Fibroblast of skin of left biceps (primary cell): ENCODE measurements at places on chromosomes 2 and 18.

GRCh38 chr2:69456950-69457445 lies 19.8 kb upstream of the NFU1 start:
- DNase-seq = no peak

- no peak for DNase-seq
Measured at GRCh38 chr18:8601277-8602032, 7.8 kb upstream of the RAB12 start.

DNA sequence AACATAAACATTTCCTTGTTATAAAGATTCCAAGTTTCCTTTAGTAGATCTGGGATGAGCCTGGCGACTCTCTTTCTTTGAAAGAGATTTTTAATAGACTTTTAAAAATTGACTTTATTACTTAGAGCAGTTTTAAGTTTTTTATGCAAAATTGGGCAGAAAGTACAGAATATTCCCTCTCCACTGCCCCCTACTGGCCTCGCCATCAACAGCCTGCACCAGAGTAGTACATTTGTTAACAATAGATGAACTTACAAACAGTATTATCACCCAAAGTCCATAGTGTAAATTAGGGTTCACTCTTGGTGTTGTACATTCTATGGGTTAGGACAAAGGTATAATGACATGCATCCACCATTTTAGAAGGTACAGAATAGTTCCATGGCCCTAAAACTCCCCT lies 3.9 kb downstream of the MAP3K19 start:
- DNase-seq = no peak

GRCh38 chr2:168660870-168661862 lies 141.3 kb upstream of the NOSTRIN start:
- no peak for DNase-seq

- DNase-seq = peak; percentile 93
Measured at GRCh38 chr18:45566025-45566740, 49.1 kb upstream of the SLC14A2 start.

DNA sequence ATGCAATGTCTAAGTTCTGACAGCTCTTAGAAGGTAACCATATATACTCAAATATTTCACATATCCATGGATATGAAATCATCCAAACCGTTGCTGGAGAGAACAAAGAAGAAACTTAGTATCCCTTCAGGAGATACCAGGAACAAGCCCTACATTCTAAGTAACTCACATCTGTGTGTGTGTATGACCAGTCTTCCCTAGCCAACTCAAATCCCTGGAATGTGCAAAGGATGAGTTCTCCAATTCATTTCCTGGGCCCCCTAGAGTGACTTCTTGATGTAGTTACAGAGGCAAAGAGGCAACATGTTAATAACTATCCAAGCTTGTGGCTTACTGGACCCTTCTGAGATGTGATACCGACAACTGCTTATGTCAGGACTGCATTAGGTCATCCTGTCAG lies 20.1 kb downstream of the TPGS2 start:
- DNase-seq = peak; percentile 80

DNA sequence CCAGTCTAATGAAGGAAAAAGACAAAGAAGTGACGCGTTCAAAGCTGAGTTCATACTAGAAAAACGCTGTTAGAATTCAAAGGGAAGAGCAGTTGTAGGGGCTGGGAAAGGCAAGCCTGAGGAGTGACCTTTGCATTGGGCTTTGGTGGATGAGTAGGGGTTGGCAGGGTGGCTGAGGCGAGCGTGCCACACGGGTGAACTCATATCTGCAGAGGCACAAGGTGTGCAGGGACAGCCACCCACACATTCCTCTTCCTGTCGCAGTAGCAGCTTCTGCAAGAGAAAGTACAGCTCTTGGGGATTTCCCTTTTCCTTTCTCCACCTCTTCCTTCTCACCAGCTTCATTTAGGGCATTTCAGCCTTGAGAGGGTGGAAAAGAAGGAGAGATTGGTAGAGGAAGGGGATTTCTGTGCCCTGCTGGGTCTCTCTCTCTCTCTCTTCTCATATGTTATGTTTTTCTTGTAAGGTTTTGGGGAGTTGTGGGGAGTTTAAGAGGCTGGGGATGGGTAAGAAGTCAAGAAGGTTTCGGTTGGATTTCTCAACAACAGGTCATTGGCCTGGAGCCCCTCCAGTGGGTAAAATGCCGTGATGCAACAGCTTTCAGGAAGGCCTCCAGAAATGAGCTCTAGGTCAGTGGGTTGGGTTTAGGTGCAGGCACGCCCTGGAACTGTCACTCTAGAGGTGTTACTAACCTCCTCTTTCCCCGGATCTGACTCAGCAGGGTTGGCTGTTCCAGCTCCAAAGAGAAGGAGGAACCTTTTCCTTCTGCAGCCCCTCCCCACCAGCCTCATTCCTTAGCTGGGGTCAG lies 40.1 kb downstream of the ODC1 start:
- no peak for DNase-seq

DNA sequence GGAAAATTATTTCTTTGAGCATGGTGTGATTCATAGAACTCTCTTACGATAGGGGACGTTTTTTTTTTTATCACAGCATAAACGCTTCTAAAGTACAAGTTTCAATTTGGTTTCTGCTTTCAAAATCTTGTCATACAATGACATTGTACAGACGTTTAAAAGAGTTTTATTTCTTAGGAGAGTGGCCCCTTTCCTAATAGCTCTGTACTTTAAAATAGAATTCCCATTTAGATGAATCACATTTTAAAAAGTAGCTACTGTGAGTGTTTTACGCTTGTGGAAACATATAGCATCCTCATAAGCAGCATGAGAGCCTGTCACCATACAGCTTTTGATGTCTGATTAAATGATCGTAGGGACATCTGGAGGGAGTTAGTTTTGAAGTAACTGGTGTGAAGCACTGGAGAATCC lies 510.9 kb downstream of the PARD3B start:
- DNase-seq = peak; percentile 19

- DNase-seq = no peak
Measured at GRCh38 chr2:30385327-30385726, 61.7 kb upstream of the LCLAT1 start.

GRCh38 chr2:16260041-16260830 lies 319.9 kb downstream of the MYCN start:
- DNase-seq = no peak

DNA sequence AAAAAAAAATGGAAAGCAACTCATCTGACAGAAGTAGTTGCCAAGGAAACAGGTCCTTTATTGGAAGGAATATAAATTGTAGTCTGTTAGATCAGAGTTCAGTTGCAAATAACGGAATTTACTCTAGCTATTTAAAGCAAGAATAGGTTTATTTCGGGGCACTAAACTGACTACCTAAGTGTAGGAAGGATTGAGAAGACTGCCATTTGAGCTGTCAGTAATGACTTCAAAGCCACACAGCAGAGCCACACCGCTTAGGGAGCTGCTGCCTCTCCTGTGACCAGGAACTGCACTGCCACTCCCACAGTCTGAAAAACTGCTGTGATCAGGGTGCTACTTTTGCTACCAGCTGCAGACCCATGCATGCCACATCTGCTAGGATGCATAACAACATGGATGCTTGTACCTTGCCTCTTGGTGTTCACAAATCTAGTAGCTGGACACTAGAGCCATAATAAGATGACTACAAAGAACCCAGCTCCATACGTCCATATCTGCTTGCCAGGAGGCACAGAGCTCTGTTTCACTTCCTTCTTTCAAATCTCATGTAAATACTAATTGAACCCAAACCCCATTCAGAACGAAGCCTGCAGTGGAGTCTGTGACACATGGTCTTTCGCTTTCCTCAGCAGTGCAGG lies 2.2 kb downstream of the DSG2 start:
- no peak for DNase-seq

DNA sequence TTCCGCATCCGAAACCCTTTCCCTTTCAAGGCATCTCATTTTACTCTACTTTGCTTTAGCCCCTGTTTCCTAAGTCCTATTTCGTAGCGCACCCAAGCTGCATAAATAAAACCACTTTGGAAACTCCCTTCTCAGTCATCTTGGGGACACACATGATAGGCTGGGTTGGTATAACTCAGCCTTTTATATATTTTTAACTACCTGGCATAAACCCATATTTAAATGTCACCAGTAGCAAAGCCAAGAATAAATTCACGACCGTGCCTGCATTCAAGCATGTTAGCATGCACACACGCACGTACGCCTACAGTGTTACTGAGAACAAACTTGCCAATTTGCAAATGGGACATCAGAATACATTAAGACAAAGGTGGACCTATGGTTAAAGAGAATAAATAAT lies 564.7 kb upstream of the PIK3C3 start:
- DNase-seq = no peak

DNA sequence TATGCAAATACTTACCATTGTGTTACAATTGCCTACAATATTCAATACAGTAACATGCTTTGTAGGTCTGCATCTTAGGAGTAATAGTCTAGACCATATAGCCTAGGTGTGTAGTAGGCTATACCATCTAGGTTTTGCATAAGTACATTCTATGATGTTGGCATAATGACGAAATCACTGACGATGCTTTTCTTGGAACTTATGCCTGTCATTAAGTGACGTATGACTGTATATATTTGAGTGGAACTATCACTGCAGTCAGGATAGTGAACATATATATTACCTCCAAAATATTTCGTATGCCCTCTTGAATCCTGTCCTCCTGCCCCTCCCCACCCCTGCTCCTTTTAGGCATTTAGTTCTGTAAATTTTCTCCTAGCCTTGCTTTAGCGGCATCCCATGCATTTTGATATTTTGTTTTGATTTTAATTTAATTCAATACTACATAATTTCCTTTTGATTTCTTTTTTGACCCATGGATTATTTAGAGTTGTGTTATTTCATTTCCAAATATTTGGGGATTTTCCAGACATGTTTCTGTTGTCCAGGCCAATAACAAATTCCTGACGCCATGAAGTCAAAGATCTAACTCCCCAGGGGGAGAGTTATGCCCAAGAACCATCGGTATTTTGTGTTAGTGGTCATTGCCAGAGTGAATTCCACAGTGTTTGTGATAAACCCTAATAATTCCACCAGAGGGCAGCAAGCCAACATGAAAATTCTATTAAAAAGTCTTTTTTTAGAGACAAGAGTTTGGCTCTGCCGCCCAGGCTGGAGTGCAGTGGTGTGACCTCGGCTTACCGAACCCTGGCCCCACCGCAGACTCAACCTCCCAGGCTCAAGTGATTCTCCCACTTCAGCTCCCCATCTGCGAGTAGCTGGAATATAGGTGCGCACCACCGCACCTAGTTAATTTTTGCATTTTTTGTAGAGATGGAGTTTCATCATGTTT lies 24.2 kb upstream of the CASP8 start:
- no peak for DNase-seq

DNA sequence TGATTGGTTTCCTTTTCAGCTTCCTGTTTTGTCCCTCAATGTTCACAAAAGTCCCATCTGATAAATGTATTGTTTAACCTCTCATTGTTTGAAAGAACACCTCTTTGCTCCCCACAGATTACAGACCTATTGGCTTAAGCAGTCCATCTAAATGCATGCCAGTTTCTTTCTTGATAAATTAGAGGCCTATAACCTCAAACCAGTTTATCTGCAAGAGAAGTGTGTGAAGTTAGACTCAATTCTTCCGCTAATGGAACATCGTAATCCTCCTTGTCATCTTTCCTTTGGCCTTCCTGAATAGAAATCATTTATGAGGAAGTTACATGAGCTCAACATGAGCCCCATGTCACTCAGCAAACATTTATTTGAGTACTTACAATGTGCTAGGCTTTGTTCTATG lies 74.0 kb downstream of the FRZB start:
- DNase-seq = no peak

- no peak for DNase-seq
Measured at GRCh38 chr18:79857082-79857671, 59.4 kb downstream of the KCNG2 start.

- DNase-seq = peak; percentile 45
Measured at GRCh38 chr18:22674272-22674671, 256.6 kb upstream of the CTAGE1 start.

DNA sequence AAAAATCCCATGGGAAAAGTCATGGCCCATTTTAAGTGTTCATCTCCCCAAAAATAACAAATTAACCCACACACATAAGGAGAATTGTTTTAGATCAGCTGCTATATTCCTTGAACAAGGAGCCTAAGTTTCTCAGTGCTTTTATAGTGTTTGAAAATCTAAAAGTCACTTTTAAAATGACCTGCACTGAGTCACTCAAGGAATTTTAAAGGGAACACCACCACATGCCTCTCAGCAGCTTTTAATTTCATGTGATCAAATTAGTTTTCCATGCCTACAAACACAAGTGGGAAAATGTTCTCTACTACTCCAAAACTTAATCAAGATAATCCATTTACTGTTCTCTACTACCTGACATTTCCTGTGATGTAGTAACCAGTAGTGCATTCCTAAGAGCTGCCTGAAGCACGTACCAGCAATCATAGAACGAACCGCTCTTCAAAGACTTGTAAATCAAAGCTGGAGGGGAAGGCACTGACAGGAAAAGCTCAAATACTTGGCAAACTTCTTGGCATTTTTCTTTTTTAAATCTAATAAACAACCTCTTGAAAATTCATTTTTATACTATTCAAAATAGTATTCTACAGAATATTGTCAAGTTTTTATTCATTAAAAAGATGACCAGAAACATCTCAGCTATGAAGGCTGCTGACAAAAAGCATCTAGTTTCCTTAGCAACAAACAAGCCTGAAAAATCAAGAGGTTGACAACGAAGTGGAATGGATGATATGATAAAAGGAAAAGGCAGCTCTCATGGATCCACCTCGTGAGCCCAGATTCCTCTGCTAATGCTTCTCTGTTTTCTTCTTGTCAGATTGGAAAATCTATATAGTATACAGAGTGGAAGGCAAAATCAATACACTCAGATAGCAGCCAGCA lies 37.2 kb downstream of the LRPPRC start:
- no peak for DNase-seq

- no peak for DNase-seq
Measured at GRCh38 chr2:73685764-73686438, 43.7 kb upstream of the NAT8 start.

DNA sequence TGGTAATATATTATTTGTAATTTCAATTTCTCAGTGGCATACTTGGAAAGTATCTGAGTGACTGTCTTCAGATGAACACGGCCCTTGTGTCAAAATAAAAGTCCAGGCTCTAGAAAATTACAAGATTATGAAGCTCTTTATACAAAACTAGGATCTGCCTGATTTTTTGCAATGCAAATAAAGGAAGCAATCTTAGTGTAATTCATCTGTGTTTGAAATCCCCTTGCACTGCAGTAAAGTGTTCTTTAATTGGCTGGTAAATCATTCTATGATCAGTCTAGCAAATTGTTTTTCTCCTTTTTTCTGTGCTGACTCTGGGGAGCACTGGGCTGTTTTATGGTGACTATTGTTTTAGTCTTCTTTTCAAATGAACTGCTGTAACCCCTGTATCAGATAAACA lies 1039.0 kb downstream of the SOCS6 start:
- no peak for DNase-seq

- DNase-seq = no peak
Measured at GRCh38 chr2:51825823-51826222, 793.9 kb upstream of the NRXN1 start.
